ENCODE measurements at places on chromosomes 11 and 22.

DNA sequence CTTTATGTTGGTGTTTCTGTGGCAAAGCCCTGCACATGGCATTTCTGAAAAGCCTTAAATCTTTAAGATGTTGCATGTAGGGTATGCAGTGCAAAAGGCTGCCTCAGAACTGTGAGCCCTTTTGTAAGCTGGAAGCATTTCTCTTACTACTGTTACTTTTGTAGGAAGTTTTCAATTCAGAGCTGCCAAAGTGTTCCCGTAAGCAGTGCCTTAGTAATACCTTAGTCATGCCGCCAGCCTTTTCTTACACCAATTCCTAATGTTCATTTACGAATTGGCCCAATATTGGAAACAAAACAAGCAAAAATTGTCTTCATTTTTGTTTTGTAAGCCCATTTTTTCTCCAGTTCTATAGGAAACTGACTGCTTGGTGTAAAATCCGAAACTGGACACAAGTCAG, 67.4 kb upstream of the RASSF10 start:
- DNase-seq = no peak

DNA sequence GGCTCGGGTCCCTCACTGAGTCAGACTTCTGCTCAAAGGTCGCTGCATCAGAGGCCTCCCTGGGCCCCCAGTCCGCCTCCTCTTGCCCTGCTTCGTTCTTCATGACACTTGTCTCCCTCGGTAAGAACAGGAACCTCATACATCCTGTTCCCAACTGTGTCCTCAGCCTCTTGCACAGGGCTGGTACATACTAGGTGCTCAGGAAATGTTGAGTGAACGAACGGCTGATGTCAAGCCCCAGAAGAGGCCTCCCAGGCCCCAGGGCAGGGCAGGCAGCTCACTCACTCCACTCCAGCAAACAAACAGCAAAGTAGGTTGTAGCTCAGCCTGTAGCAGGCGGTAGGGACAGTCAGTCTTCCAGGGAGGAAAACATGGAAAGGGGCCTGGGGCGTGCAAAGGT, 17.2 kb downstream of the SYNGR1 start:
- DNase-seq = no peak

DNA sequence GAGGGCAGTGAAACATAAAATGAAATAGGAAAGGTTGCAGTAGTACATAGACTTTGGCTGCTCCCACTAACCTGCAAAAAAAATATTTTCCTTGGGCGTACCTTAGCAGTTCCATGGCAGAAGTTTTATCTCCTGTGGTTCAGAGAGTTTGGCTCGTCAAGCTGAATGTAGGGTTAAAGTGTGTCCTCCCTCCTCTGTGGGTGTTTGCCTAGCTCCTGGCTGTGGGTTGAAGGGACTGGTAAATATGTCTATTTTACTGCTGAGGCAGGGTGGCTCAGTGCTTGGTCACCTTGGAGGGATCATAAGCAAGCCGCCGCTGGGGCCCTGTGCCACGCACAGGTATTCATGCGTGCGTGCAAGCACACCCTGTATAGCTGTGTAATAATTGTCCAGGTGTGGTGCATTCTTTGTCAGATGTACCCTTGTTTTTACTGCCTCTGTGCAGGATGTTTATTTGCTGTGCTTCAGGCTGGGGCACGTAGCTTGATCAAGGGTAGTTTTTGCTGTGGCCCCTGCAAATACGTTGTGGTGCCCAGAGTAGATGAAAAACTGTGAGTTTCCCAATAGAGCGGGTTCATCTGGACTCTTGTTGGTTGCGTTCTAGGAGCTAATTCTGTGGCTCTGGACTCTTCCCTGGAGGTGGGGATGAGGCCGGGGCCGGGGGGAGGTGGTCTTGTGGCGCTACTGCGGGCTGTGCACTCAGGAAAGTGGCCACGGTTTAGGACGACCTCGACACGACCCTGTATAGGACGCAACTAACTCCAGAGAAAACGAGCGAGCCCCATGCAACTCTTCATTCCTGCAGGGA, 732 bp upstream of the SORL1 start:
- no peak for DNase-seq

GRCh38 chr22:37604875-37605274, 3.8 kb upstream of the GGA1 start:
- no peak for DNase-seq

DNA sequence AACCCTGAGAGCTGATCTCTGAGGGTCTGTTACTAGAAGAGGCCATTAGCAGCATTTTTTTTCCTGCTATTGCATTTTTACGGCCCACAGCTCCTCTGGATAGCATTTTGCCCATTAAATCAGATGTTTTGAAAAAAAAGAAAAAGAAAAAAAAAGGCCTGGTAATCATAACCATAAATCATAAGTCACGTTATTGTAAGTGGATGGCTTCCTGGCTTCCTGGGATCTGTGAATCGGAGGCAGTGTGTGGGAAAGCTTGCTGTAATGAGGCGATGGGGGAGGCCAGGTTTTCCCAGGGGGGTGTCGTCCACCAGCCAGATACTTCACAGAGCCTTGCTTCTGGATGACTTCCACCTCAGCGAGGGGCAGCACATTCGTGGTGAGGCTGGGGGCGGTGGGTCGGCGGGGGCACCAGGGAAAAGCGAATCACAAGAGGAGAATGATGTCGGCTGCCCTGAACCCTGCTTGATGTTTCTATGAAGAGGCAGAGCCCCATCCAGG, 106.5 kb upstream of the SYT13 start:
- DNase-seq = no peak

Data from tongue (tissue), 3 donors.